Hepatocyte (in vitro differentiated cells): ENCODE measurements at places on chromosomes 7 and 10.

DNA sequence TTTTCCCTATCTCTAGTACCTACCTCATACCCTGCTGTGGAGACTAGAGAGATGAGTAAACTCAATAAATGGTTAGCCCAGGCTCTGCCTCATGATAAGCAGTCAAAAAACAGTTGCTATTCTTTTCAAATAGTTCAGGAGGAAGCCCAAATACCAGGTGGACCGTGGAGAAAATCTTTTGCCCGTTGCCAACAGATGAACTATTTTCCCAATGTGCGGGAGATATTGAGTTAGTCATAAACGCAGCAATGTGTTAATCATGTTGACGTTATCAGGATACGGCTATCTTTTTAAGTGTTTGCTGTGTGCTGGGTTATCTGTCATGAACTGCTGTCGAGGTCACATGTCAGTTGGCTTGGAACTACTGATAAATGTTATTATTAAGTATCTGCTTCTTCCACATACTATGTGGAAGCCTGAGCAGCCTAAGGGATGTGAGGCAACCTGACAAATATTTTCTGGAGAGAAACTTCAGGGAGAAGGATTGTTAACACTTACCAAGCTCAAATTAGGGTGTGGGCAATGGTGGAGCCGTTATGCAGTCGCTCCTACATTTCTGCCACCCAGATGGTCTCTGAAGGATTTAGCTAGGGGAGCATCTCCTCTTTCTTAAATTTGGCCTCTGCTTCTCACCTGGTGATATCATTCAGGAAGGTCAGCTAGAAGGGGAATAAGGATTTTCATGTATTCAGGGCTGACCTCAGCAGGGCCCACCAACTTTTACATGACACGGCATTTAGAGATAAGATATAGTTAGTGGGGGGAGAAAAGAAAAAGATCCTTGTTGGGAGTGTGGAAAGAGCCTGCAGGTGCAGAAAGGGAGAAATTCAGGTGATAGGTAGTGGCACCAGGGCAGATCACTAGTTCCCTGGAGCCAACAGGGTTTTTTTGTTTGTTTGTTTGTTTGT is 33.5 kb upstream of the SLC26A3 start:
- DNase-seq = peak; percentile 31

GRCh38 chr7:100865938-100866728 is 1.1 kb upstream of the TRIP6 start:
- DNase-seq = no peak

DNA sequence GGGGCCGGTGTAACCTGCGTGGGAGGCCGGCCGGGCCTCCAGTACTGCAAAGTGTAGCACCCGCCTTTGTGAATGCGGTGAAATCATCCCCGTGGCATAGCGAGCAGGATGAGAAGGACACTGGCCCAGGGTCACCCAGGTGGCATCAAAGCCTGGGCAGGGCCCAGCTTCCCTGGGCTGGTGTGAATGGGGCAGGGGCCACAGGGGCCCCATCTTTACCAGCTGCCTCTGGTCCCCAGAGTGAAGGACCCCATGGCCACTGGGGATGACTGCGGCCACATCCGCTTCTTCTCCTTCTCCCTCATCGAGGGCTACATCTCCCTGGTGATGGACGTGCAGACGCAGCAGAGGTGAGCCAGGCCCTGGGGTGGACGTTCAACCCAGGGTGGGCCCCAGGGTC is 53.8 kb downstream of the RCC1L start:
- no peak for DNase-seq

DNA sequence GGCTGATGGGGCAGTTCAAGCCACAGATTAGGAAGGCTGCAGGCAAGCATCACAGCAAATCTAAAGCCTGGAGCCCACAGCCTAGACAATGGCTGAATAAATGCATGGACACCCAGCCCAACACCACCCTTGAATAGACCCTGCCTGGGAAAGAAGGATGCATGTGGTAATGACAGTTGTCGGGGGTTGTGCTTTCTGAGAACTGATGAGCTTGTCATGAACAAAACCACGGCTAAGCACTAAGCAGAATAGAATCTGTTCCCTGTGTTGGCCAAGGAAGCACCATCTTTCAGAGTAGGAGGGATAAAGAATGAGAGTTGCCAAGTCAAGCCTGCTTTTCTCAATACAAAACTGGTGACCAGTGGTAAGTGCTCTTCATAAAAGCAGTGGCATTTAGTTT is 66.1 kb upstream of the JCAD start:
- no peak for DNase-seq

GRCh38 chr7:133535308-133535707 is 282.4 kb downstream of the EXOC4 start:
- peak; percentile 16 for DNase-seq

DNA sequence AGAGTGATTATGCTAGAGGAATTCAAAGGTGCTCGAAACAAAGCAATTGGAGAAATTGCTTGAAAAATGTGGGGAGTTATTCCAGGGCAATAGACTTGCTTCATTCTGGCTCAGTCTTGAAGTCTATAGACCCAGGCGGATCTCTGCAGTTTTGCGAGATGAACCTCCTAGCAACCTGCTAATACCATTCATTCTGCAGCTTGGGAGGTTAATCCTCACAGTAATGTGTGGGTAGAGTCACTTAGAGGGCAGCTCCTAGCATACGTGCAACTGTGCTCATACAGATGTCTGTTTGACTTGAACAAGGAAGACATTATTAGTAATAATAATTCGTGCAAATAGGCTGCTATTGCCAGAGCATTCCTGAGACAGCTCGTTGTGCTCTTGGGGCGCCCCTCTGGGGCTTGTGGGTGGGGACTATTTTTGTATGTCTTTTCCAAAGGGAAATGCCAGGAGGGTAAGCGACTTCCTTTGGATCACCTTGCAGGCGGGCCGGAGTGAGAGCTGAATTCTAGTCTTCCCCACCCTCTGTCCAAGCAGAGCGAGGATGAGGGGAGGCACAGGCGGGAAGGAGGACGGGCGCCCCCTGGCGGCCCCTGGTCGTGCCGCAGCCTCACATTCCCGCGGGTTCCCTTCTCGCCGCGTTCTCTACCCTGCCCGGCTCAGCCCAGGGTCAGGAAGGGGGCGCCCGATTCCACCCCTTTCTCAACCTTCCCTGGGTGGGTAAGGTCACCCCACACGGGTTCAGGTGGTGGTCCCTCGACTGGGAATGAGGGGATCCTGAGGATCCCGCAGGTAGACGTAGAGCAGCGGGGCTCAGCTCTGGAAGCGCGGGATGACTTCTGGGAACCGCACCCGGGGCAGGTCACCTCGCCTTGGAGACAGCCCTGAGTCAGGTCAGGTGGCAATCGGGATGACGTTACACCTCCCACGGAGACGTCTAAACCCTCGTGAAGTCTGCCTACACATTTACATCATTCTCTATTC is 241.5 kb downstream of the PHTF2 start:
- DNase-seq = no peak

GRCh38 chr7:51471981-51472296 is 155.3 kb upstream of the COBL start:
- no peak for DNase-seq

GRCh38 chr10:601660-601963 is 87.9 kb downstream of the DIP2C start:
- no peak for DNase-seq

DNA sequence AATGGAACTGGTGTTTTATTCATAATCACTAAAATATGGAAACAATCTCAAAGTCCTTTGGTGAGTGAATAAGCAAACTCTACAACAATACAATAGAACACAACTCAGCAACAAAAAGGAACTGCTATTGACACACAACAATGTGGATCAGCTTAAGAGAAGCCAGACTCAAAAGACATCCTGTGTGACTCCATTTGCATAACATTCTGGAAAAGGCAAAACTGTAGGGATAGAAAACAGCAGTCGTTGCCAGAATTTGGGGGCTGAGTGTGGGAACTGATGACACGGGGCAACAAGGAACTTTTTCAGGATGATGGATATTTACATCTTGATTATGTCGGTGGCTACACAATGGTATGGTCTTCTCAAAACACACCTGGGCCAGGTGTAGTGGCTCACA is 32.4 kb upstream of the SVIL start:
- DNase-seq = no peak

- no peak for DNase-seq
Measured at GRCh38 chr10:28981007-28981406, 303.7 kb downstream of the BAMBI start.

DNA sequence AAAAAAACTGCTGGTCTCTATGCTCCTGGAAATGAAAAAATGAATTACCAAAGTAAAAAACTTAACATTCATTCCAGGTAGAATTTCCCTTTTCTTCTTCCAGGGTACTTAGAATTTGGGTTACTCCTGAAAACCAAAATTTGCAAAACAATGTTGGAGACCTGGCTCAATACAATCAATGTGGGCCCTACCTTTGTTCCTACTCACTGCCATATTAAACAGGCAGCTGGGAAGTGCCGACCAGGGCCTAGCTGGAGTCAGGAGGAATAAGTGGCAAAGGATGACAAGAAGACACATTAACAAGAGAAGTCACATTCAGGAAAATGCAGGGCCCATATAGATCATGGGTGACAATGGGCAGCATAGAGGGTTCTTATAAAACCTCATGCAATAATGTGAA is 6.4 kb upstream of the AGK start:
- no peak for DNase-seq

GRCh38 chr7:11636274-11636673 is 195.7 kb downstream of the THSD7A start:
- no peak for DNase-seq

GRCh38 chr10:21527598-21528235 is 2.2 kb upstream of the SKIDA1 start:
- DNase-seq = peak; percentile 41

DNA sequence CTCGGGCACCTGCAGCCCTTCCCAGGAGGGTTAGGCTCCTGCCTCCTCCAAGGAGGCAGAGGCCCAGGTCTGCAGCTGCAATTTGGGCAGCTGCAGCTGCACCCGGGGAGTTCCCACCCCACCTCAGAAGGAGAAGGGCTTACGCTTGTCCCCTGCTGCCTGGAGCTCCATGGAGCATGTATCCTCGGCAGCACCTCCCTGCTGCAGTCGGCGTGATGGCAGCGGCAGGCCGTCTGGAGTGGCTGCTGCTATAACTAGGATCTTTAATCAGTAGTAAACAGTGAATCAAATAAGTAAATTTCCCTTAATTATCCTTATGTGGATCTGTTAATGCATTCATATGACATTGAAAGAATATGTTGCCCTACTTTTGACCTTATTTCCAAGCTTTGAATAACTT is 167.0 kb downstream of the PON1 start:
- no peak for DNase-seq

DNA sequence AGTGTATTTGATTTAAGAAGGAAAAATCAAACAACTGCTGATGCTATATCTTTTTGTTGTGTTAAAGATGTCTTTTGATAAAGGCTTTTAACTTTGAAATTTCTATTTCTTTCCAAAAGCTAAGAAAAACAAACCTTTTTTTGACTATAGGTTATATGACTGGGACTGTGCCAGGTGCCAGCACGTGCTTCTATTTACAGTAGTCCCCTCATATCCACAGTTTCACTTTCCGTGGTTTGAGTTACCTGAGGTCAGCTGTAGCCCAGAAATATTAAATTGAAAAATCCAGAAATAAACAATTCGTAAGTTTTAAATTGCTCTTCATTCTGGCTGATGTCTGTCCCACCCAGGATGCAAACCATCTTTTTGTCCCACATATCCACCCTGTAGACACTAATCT is 104.3 kb downstream of the BBS9 start:
- no peak for DNase-seq

DNA sequence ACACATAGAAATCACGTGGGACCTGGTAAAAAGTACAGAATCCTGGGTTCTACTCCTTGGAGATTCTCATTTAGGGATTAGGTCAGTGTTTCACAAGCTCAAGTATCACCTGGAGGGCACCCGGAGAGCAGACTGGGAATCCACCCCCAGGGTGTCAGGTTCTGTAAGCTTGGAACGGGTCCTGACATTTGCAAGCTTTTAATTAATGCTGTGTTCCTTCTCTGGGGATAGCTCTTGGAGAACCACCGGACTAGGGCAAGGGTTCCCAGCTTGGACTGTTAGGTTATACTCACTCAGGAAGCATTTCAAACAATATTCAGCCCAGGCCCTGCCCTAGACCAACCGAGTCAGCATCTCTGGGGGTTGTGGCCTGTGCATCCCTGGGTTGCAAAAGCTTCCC is 23.0 kb downstream of the TCF7L2 start:
- DNase-seq = no peak

- no peak for DNase-seq
Measured at GRCh38 chr10:27297844-27298521, 57.4 kb upstream of the ACBD5 start.
